ENCODE measurements at places on chromosomes 4 and X.

DNA sequence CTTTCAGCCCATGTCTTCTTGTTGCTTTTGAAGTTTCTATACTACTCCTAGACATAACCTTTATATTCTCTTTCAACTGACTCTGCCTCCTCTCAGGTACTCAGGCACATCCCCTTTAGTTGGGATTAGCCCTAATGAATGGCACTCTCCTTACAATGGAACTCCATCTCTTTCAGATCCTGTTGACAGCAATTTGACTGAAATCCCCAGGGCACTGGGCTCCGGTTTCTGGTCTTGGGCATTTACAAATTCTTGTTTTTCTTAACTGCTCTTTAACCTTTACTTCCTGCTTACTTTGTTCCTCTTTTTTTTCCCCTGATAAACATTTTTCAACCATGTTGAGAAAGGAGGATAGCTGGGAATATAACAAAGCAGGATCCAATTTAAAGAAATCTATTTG lies 68.9 kb downstream of the ENOX2 start:
- DNase-seq: no peak

- DNase-seq: peak; percentile 85
Measured at GRCh38 chr4:109998867-109999584, 86.3 kb downstream of the EGF start.

GRCh38 chr4:148204171-148204570 lies 238.0 kb downstream of the NR3C2 start:
- DNase-seq: no peak

GRCh38 chrX:19772096-19772821 lies 115.1 kb downstream of the SH3KBP1 start:
- no peak for DNase-seq

DNA sequence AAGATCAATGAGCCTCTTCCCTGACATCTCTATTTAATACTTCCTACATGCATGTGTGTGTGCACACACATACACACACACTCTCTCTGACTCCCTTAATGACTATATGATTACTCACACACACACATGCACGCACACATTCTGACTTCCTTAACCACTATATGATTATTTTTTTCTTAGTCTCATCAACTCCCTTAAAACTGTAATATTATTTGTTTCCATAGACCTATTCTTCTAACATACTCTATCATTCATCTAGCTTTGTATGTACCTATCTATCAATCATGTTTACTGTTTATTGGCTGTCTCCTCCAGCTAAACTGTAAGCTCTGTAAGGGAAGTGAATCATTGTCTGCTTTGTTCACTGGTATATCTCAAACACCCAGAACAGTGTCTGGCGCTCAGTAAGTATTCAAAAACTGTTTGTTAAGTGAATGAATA lies 236.6 kb downstream of the RASL11B start:
- DNase-seq: no peak

DNA sequence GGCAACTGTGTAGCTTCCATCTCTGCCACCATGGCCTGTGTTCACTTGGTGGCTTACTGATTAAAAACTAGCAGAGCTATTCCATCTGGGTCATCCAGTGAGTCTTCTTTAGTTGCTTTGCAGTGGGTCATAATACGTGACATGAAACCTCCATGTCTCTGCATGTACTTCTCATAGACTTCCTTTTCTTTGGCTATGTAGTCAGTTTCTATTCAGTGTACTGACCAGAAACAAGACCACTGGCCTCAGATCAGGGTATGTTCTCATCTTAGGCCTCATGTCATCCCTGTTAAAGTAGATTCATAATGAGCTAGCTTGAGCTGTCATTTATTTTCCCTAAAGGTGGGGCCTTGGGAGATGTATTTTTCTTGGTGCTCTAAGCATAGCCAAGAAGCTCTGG lies 195.2 kb downstream of the CCNG2 start:
- DNase-seq: no peak

GRCh38 chr4:184361443-184361842 lies 112.9 kb downstream of the IRF2 start:
- no peak for DNase-seq

- no peak for DNase-seq
Measured at GRCh38 chr4:110926841-110927400, 304.0 kb upstream of the PITX2 start.

- DNase-seq: no peak
Measured at GRCh38 chr4:124209211-124209610, 503.3 kb downstream of the ANKRD50 start.

- no peak for DNase-seq
Measured at GRCh38 chrX:16113978-16114565, 9.3 kb upstream of the GRPR start.

DNA sequence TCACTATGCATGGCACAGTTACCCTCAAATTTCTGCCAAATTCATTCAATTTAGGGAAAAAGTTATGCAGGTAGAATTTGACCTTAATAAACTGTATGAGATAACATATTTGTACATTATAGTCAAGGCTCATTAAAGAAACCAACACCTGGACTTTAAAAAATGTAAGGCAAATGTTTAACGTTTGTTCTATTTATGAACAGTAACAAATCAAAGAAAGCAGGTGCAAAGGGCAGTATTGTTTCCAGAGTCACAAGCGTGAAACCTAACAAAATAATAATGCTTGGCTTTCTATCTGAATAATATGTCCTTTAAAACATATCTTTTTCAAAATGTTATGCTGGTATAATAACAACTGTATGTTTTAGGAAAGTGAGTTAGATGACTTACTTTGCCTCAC lies 41.2 kb downstream of the LIN54 start:
- DNase-seq: no peak

GRCh38 chr4:153850533-153851280 lies 61.8 kb upstream of the SFRP2 start:
- no peak for DNase-seq

DNA sequence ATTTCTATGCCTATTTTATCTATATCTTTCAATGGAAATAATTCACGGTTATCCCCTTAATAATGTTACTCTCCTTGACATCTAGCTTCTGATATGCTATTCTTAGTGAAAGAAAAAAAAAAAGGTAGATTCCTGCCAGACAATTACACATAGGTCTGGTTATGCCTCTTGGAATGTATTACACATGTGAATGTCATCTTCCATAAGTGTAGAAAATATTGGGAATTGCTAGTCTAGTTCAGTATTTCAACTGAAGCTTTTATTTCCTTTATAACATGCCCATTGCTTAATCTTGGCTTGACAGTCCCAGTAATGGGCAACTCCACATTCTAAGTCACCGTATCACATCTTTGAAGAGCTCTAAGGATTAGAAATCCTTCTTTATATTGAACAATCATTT lies 25.4 kb upstream of the PPP1R2C start:
- no peak for DNase-seq

- DNase-seq: no peak
Measured at GRCh38 chr4:38243388-38244053, 283.3 kb downstream of the PTTG2 start.

GRCh38 chrX:65866146-65866545 lies 173.7 kb downstream of the VSIG4 start:
- no peak for DNase-seq

DNA sequence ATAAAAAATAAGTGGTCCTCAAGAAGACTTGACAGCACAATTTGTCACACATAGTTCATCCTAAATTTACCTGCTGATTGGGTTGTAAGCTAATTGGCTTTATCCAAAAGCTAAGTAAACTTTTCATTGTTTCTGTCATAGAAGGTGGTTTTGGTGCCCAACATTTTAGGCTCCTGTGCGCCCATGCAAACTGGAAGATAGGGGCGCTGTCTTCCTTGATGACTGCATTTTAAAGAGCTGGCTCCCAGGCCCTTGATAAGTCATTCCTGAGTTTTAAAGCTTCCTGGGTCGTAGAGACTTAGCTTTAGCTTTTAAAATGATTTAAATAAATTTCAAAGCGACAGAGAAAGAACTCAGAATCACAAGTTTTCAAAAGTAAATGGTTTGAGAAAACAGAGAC lies 625.4 kb upstream of the GALNT7 start:
- no peak for DNase-seq

GRCh38 chrX:110304371-110304770 lies 13.5 kb downstream of the AMMECR1 start:
- DNase-seq: no peak

DNA sequence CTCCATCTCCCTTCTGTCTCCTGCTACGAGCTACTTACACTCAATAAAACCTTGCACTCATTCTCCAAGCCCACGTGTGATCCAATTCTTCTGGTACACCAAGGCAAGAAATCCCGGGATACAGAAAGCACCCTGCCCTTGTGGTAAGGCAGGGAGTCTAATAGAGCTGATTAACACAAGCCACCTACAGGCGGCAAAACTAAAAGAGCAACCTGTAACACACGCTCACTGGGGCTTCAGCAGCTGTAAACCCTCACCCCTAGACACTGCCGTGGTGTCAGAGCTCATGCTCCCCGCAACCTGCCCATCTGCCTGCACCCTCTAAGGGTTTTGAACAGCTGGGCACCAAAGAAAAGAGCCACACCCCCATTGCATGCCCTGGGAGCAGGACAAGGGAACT lies 755.4 kb upstream of the HTR2C start:
- no peak for DNase-seq

- no peak for DNase-seq
Measured at GRCh38 chrX:43562372-43562771, 93.7 kb upstream of the MAOA start.

DNA sequence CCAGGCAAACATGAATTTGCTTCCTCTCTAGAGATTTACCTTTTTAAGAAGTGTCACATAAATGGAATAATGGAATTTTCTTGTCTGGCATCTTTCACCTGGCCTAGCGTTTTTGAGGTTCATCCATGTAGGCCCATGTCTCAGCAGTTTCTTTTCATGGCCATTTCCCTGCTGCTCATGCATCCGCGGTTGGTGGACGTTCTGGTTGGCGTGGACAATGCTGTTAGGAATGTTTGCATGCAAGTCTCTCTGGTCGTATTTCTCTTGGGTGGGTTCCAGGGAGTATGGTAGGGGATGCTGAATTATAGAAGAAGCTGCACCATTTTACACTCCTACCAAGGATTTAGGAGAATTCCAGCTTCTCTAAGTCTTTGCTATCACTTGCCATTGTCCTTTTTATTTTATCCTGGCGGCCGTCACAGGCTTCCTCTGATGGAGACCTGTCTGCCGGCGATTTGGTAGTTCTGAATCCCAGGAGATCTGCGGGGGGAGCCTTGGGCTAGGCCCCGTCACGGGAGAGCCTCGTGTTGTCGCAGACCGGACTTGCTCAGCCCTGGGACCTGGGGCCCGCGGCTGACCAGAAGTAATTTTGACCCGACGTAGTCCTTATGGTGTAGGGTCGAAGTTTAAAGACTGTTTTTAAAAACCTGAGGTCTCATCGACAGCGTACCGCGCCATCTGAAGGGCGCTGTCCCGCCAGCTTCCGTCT lies 56.9 kb upstream of the TADA2B start:
- DNase-seq: peak; percentile 59

- no peak for DNase-seq
Measured at GRCh38 chrX:51955200-51955599, 61.8 kb downstream of the MAGED1 start.

- DNase-seq: no peak
Measured at GRCh38 chrX:136541294-136541693, 9.3 kb downstream of the VGLL1 start.

GRCh38 chrX:100089724-100090123 lies 320.3 kb downstream of the PCDH19 start:
- DNase-seq: no peak

GRCh38 chrX:153645151-153645550 lies 1.9 kb upstream of the DUSP9 start:
- no peak for DNase-seq

- DNase-seq: no peak
Measured at GRCh38 chrX:70455366-70456202, 10.9 kb downstream of the DLG3 start.

DNA sequence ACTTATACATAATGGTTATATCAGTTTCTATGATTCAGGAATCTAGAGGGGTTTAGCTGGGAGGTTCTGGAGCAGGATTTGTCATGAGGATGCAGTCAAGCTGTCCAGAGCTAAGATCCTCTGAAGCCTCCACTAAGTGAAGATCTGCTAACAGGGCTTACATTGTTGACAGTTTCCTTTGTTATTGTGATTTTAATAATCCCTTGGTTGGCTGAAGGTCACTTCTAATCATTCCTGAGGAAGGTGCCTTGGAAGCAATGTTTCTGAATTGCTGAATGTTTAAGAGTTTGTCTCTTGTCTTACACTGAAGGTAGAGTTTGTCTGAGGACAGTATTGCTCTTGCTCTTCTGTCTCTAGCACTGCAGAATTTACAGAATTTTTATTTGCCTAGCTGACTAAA lies 41.3 kb downstream of the BANK1 start:
- no peak for DNase-seq

DNA sequence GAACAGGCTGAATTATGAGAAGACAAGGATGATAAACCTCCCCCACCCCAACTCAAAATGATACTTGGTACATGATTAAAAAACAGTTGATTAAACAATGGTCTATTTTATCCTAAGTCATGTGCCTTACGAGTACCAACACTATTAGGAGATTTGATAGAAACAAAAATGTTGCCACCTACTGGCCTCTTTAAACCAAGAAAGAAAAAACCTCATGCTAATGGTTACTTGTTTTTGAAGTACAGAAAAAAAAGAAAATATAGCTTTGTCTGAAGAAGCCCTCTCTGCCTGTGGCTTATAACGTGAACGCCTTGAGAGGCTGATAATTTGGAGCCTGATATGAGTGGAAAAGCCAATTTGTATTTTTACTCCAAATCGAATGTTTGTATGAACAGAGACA lies 538.2 kb downstream of the DMD start:
- DNase-seq: peak; percentile 61

GRCh38 chr4:164977243-164978164 lies at the start of gene TRIM61:
Gene TRIM61, minus strand, starts transcription at chr4:164977657. Its CDS starts 7,655 bp downstream, at chr4:164970002.
- no peak for DNase-seq

DNA sequence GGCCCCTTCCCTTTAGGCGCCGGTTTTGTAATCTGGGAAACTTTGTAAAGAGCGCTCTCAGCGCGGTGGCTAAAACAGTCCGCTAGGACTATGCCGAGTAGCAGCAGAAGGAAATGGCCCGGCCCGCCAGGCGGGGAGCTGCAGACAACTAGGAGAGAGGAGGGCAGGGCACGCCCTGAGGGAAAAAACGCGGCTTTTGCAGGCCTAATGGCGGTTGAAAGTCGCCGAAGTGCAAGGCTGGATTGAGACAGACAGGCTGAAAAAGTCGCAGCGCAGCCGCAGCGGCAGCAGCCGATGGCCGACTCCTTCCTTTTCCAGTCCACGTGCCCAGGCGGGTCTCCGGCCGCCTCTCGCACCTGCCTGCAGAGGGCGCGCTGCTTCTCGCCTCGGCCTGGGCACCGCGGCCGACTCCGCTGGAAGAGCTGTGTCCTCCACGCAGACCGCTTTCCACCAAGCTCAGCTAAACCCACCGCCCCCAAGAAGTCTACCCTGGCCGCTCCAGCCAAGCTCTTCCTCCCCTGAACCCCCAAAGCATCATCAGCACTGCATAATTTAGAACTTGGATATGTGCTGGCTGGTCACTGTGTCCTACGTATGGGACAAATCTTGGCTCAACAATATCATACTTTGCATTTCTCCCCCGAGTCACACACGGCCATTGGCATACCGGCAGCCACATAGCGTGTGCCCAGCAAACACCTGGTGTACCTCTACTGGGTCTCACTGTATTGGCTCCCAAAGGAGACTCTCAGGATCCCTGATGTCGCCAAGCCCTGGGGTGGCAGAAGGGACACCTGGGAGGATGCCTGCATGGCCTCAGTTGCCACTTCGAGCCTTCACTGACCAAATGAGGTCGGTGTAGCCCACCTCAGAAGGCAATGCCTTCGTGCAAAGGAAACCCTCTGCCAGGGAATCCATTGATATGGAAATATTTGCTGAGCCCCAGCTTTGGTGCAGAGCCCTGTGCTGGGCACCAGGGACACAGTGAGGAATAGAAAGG lies 14.5 kb downstream of the SLC25A5 start:
- no peak for DNase-seq
